ENCODE measurements at places on chromosomes 5 and 9.

GRCh38 chr9:133333566-133333965 is 2.4 kb downstream of the SURF6 start:
- DNase-seq = no peak

DNA sequence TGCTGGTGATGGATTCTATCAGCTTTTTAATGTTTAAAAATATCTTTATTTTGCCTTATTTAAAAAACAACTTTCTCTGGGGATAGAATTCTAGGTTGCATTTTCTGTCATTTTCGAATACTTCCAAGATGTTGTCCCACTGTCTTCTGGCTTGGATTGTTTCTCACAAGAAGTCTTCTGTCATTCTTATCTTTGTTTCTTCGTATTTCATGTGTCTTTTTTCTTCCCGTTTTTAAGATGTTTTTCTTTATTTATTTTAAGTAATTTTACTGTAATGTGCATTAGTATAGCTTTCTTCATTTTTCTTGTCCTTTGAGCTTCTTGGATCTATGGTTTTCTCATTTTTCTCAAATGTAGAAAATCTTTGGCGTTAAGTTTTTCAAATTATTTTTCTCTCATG is 19.1 kb downstream of the STX17 start:
- no peak for DNase-seq

DNA sequence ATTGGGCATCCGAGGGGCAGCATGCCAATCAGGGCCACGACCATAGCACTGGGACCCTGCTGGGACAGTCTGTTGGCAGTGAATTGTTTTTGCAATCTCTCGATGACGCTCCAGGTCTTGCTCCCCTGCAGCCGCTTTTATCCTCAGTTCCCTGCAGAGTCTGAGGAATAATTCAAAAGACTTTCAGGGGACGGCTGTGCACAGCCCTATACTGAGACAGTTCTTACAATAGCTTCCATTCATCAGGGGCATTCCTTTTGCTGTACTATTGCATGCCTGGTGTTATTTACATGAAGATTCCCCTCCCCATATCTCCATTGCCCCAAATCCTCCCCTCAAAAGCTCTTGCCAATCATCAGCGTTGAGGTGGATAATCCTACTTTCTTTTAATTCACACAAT is 163.3 kb upstream of the WWC1 start:
- peak; percentile 24 for DNase-seq

DNA sequence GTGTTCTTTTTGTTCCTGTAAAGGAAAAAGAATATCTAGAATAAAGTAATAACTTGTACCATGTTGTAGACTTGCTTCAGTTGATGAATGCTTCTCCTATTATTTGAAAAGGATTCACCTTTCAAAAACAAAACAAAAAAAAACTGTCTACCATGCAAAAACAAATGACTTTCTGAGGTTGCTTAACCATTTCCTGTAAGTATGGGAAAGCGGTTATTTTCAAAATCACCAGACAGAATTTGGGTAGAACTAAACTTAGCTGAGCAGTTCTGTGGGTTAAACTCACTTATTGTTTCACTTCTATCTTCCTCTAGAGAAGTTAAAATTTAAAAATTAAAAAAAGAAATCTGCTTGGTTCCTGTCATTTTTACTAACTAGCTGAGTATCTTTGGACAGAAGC is 25.2 kb downstream of the LNPEP start:
- no peak for DNase-seq

- no peak for DNase-seq
Observed at GRCh38 chr5:59123595-59124561, 541.0 kb downstream of the RAB3C start.

GRCh38 chr5:135161221-135161620 is 127.2 kb upstream of the PITX1 start:
- DNase-seq = no peak

GRCh38 chr5:87899721-87900131 is 368.9 kb downstream of the TMEM161B start:
- peak; percentile 13 for DNase-seq

GRCh38 chr9:133499132-133499891 is 20.4 kb upstream of the SLC2A6 start:
- no peak for DNase-seq

DNA sequence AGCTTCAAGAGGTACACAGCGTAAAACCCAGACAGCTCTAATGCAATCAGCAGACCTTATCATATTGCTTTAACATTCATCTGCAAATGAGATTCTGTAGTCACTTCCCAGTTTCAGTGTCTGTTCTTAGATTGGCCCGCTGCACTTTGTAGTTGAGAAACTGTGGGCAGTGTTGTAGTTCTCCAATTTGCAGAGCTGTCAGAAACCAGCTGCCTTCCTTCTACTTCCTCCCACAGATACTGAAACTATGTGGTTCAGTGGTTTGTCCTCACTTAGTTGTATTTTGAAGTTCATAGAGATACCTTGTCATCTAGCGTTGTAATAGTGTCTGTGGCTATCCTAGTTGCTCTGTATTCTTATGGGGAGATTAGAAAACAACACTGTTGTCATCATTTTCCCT is 39.6 kb upstream of the TRIM36 start:
- no peak for DNase-seq

GRCh38 chr5:145479271-145479670 is 355.9 kb downstream of the PRELID2 start:
- DNase-seq = no peak

DNA sequence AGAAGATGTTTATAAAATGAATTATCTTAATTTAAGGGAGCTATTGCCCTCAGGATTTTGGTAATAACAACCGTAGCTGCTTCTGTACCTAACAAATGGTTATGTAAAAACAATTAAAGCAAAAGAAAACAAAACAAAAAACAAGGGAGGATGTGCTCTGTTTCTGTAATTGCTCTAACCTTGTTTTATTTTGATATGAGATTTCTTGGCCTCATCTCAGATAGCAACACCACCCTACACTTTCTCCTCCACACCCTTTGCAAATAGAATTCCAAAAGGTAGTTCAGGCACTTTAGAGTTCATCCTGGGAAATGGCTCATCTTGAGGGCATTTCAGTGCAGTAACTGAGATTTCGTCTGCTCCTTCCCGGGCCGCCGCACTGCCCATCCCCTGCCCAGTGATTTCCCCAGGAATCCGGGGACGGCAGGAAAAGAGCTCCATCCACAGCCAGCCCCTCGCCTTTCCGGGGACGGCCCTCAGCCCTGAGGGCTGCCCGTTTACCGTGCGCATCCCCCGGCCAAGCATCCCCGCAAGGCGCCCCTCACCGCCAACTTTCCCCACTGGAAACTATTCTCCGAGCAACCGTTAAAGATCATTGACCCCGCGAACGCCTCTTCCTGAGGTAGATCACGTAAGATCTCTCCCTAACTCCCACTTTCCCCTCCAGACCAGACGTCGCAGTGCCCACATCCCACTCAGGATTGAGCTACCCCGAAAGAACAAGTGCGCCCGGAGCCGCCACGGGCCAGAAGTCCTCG is 1.2 kb downstream of the FNBP1 start:
- peak; percentile 63 for DNase-seq

DNA sequence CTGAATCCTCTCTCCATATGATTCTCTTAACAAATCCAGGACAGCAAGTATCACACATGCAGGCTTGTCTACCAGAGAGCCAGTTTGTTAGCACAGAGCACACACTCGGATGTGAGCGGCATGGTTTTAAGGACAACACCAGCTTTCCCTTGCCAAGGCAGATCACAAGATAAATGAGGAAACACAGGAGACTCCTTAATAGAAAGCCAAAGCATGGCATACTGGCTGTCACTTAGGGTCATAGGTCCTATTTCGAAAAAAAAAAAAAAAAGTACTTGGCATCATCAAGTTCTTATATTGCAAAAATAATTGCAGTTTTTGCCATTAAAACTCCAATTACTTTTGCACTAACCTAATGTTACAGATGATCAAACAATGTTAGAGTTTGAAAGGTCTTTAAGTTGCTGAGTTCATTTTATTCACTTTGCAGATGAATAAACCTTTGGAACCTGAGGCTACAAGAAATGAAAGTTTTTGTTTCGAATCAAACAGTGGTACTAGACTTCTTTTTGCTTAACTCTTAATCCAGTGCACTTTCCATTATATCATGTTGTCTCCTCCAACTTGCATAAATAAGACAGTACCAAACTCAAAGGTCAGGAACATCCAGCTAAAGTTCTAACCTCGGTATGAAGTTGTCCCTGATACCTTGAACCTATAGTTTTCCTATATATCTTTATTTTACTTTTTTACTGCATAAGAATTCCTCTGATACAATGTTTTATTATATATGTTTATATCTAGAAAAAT is 138.5 kb downstream of the MPDZ start:
- peak; percentile 27 for DNase-seq

- peak; percentile 66 for DNase-seq
Observed at GRCh38 chr5:107395632-107396350, 274.9 kb downstream of the EFNA5 start.

DNA sequence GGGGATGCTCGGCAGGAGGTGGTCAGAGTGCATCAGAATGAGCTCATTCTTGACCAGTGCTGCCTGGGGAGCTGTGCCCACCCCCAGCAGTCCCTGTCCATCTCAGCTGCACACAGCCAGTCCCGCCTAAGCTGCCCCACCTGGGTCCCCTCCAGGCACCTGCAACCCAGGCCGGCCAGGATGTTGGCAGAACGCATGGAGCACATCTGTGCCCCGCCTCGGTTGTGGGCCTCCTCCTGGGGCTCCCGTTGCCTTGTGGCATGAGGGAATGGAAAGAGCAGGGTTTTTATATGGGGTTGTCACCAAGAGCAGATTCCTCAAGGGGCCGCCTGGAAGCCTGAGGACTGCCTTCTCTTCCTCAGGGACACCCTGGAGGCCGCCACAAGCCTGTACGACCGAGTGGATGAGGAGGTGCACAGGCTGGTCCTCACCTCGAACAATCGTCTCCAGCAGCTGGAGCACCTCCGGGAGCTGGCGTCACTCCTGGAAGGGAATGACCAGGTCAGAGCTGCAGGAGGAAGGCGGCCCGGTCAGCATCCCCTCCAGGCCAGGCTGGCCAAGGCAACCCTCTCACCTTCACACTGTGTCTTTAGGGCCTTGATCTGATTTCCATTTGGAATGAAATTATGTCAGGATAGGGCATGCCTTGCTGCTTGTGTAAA is 34.8 kb upstream of the LRRC14B start:
- DNase-seq = no peak

DNA sequence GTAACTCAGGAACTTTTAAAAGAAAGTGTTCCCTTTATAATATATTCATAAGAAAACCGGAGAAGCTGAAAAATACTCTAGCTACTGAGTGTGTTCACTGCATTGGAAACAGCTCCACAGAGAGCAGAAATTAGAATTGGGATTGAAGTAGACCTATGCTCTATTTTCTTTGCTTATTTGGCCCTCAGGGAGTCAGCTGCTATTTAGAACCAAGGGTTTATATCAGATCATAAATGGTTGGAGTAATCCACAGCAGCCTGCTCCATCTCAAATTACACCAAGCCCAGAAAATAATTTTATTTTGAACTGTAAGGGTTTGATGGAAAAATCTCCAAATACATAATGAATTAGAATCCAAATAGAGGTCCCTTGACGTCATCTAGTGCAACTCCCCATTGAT is 202.6 kb downstream of the ADAMTSL1 start:
- no peak for DNase-seq

GRCh38 chr5:60722416-60722815 is 22.4 kb upstream of the DEPDC1B start:
- no peak for DNase-seq

DNA sequence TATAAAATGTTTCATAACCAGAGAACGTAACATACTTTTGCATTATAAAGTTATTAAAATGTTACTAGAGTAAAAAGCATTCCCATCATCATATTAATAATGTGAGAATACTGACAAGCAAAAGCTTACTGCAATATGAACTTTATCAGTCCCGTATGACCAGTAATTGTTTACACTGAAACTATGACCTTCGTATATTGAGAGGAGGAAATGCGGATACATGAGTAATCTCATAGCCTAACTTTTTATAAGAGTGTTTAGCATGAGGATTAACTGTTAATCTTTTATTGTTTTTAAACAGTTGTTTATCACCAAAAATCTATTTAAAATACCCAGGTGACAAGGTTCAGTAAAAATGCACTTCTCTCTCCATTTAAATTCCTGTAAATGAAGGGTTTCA is 272.4 kb downstream of the SLF1 start:
- no peak for DNase-seq

DNA sequence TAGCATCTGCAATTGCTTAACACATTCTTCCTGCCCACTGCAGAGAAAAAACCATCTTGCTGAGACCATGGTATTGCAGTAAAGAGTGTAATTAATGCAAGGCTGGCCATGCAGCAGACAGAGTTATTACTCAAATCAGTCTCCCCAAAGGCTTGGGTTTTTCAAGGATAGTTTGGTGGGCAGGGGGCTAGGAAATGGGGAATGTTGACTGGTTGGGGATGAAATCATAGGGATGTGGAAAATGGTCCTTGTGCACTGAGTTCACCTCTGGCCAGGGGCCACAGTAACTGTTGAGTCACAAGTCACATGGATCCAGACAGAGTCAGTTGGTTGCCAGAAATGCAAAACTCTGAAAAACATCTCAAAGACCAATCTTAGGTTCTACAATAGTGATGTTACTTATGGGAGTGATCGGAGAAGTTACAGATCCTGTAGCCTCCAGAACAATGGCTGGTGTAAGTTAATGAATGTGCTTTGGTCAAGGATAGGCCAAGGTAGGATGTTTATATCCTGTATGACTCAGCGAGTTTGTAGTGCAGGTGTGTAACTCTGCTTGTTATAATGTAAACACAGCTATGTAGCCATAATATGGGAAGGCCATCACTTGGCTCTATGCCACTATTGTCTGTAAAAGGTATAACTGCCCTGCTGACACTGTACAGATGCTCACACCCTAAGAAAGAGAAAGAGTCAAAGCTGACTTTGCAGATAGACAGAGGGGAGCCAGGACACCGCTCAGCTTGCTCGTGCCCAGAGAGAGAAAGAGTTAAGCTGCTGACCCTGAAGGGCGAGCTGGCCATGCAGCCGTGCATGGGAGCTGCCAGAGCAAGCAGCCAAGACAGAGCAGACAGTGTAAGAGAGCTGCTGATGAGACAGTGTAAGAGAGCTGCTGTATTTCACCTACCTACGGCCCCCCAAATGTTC is 27.2 kb downstream of the C9orf152 start:
- peak; percentile 66 for DNase-seq

DNA sequence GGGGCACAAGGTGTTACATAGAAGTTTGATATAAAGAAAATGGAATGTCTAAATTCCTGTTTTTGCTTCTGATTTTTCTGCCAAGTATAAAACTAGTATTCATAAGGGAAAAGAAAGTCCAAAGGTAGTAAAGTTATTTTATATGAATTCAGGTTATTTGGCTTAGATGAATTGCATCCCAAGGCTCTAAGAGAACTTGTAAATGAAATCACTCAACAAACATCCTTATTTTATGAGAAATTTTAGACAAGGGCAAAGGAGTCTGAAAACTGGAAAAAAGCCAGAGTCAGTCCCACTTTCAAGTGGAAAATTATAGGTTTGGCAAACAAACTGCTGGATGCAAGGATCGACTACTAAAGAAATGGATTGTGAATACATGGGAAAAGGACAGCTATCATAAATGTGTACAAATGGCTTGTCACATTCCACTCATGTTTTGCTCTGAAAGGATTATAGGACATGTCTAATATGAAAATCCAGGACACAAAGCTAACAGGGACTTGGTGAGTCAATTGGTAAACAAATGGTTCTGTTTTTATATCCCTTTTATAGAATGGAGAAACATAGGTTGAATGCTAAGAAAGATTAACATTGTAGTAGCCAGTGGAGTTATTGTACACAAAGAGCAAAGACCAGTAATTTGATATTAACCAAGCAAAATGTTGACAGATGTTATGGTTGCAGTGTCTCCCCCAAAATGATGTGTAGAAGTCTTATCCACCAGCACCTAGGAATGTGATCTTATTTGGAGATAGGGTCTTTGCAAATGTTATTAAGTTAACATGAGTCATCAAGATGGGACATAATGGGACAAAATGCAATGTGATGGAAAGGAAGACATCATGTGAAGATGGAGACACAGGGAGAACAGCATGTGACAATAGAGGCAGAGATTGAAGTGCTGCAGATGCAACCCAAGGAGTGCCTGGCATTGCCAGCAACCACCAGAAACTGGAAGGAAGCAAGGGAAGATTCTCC is 495.7 kb downstream of the TLE1 start:
- DNase-seq = no peak

Data from astrocyte of the hippocampus (primary cell).